Astrocyte of the spinal cord (primary cell): ENCODE measurements at places on chromosomes 16 and 17.

GRCh38 chr17:49890077-49890821 lies 42.4 kb upstream of the TAC4 start:
- no peak for DNase-seq

GRCh38 chr16:15427648-15428239 lies 6.6 kb upstream of the BMERB1 start:
- peak; percentile 82 for DNase-seq

GRCh38 chr17:41667280-41668041 lies 21.2 kb upstream of the EIF1 start:
- DNase-seq = no peak

DNA sequence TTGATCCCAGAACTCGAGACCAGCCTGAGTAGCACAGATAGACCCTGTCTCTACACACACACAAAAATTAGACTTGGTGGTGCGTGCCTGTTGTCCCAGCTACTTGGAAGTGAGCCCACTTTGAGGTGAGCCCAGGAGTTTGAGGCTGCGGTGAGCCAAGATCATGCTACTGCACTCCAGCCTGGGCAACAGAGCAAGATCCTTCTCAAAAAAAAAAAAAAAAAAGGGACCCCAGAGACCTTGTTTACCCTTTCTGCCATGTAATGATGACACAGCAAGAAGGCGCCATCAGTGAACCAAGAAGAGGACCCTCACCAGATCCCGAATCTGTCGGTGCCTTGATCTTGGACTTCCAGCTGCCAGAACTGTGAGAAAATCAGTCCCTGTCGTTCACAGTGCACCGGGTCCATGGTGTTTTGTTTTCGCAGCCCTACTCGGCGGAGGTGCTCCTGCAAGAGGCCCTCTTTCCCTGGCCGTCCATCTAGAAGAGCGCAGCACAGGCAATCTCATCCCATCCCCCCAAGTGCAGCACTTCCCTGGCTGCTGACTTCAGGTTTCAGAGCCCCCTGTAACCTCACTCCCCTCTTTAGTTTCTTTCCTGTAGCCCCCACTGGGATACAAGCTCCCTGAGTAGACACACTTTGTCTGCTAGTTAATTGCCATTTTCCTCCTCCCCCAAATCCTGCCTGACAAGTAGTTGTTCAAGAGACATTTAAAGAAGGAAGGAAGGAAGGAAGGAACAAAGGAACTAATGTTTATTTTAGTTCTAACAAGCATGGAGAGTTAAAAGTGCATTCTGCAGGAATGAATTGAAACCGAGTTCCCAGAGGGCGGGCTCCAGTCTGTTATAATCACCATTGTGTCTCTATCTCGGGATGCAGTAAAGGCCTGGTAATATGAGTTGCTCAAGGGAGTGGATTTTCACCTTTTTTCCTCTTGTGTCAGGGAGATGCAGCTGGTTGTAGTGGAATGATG lies 115.3 kb downstream of the SNX29 start:
- DNase-seq = no peak

DNA sequence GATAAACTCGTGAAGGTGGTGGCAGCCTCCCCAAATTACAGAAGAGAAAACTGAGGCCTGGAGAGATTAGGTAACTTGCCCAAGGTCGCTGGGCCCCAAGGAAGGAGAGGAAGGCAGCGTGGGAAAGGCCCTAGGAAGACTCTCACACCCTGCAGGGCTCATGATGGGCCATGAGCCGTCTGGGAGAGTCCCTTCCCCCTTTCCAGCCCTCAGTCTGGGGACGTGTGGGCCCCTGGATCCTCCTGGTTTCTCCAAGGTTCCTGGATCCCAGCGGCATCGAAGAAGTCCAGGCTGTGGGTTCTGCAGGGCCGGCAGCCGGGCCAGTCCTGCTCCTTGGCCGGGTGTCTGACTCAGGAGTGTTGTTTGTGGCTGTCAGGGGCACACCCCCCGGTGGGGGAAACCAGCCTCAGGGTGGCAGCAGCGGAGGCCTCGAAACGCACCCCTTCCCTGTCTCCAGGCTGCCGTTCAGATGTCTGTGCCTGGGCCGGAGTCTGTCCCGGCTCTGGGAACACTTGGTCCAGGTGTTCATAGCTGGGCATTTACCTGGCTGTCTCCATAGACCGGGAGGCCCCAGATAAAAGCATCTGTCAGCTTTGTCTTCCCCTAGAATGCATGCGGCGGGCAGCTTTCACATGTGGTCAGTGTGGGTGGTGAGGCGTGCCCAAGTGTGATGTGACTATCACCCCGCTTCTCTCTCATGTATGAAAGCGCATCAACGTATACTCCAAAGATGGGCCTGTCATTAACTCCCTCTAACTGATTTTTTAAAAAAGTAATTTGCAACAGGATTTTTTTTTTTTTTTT lies 3.7 kb upstream of the RAP1GAP2 start:
- DNase-seq = no peak

- DNase-seq = no peak
These were observed 263.0 kb upstream of the RPL38 start for GRCh38 chr17:73940511-73940910.

- peak; percentile 26 for DNase-seq
These were observed 690 bp downstream of the NDE1 start for GRCh38 chr16:15650698-15651171.

DNA sequence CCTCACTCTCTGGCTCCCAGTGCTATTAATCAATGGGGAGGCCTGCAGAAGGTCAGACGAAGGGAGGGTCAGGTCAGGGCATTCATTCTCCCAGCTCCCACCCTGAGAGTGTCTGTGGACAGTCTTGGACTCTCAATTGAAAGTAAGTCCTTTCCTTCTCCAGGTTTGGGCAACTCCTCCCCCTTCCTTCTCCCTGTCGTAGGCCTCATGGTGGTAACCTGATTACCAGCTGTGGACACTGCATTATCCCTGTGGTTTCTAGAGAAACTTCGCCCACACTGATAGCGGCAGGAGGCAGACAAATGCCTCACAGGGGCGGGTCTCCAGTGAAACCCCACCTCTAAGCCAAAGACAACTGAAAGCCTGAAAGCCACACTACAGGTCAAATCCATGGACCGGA lies 57.7 kb upstream of the SLC25A19 start:
- peak; percentile 57 for DNase-seq

- DNase-seq = no peak
These were observed 41.1 kb downstream of the TMEM11 start for GRCh38 chr17:21172846-21173245.

- DNase-seq = no peak
These were observed 583 bp upstream of the COX6A2 start for GRCh38 chr16:31428638-31429247.
